ENCODE measurements at places on chromosomes 3 and 15.
A peak's percentile ranks its signal among the peaks of the same experiment; 100 is the strongest.

GRCh38 chr3:151362751-151363174 is 21.8 kb downstream of the P2RY12 start:
- DNase-seq = no peak

DNA sequence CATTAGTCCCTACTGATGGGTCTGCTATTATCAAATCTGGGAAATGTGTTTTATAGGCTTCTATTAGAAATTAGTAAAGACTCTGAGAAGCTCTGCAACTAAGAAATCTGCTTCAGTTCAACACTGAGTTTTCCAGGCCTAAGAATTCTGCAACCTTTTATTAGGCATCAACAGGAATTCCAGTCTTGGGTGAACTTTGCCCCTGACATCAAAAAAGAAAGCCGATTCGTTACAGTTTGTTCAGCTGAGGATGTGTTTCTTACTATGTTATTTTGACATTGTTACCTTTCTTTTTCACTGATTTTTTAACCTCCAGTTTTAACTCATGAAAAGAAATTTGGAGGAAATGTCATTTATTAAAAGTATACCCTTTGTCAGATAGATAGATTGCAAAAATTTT is 131.5 kb upstream of the KCNH8 start:
- DNase-seq = no peak

DNA sequence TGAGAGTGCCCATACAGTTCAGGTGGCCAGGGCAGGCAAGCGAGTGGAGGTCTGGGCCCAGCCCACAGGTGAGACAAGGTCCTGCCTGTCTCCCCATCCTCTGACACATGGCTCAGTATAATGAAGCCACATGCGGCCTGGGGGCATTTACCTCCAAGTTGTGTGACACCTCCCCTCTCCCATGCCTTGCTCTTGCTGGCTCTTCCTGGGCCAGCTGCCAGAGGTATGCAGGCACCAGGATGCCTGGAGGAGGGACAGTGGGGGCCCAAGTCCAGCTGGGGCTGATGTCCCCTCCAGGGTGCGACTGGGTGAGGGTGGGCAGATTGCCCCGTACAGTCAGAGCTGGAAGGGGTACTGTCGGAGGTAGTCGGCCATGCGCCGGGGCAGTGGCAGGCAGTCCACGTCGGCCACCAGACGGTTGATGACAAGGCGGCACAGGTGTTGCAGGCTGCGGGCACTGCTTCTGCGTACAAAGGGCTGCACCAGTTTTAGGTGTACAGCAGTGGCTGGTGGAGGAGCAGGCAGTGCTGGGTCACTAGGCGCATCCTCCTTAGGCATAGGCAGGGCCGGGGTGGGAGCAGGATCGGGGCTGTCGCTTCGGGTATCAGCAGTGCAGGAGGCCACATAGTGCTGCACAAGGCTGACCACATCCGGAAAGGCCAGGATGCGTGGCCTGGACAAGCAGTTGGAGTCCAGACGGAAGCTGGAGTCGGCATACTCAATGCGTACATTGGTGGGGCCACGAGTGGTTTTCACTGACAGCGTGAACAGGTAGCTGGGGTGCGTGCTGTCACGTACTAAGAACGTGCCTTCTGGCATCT is 4.1 kb downstream of the CISH start:
- no peak for DNase-seq

DNA sequence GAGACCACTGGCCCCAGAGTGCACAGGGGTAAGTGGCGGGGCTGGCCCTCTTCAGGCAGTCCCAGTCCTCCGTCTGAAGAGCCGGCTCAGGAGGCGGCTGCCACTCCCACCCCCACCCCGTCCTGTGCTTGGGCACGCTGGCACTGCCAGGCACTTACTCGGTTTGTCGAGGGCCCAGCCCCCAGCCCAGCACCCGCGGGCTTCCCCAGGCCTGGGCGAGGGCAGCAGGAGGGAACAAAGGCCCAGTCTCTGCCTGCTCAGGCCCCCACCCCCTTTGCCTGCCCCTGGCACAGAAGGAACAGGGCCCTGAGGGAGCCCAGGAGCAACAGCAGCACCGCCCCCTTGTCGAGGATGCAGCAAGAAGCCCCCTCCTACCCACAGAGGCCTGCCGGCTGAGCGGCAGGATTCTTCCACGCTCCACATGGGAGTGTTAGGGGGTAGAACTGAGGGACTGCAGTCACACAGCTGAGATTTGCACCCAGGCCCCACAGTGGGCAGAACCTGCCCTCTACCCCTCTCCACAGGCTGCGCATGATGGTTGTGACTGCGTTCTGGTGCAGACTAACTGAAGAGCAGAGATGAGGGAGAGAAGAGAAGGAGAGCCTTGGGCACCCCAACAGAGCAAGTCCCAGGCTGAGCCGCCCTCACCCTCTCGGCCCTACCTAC is 8.9 kb downstream of the DUSP7 start:
- peak; percentile 88 for DNase-seq

GRCh38 chr15:74500401-74500800 is 39.4 kb upstream of the UBL7 start:
- DNase-seq = no peak

DNA sequence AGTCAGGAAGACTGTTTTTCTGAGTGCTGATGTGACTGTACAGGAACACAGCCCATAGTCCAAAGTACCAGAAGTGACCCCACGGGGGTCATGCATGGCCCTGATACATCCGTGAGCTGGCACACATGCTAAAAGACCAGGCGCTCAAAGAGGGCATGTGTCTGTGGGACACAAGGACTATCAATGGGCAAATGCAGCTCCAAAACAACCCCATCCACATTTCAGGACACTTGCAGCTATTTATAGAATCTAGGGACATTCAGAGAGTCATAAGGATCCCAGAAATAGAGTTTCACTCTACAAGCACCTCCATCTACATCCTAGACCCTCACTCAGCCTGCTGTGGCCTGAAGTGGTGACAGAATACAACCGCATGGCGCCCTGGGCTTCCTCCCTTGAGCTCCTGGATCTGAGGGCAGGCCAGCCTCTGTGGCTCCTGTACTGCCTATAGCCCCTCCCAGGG is 17.0 kb downstream of the SLC25A20 start:
- no peak for DNase-seq

DNA sequence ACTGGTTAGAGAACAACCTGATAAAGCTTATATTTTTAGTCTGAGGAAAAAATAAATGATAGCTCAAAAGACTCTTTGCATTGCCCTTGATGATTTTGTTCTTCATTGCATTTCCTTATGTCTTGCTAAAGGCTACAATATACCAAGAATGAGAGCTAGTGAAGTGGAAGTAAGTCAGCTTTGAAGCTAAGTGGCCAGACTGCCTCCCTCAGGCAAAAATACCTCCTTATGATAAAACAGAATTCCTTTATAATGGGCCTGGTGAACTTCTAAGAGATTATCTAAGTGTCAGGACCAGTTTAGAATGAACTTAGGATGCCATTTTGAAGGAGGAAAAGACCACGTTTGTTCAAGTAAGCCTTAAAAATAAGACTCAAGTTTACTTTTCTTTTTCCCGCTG is 678.4 kb downstream of the ROBO2 start:
- DNase-seq = no peak

DNA sequence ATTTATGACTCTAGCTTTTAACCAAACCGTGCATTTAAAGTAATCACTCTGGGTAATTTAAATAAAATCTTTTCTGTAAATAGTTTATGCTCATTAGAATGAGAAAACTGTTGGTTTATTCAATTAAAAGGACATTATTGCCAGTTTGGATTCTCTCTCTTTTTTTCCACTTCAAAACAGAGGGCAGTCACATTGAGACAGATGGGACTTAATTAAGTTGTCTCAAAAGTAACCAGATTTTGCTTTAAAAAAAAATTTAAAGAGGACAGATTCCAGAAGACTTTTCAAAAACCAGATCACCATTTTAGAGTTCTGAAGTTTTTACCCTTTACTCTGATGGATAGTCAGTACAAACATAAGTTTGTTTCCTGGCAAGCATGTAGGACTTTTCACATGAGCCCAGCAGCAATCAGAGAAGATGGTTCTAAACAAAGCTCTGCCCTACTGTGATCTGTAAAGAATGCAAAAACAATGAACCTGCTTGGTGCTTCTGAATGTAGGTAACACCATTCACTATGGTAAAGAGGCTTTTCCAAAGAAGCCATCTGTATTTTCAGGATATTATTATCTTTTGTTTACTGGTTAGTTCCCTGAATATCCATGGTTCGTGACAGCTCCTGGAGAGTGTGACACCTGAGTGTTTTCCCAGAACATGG is 136.2 kb downstream of the LRTM1 start:
- DNase-seq = no peak

DNA sequence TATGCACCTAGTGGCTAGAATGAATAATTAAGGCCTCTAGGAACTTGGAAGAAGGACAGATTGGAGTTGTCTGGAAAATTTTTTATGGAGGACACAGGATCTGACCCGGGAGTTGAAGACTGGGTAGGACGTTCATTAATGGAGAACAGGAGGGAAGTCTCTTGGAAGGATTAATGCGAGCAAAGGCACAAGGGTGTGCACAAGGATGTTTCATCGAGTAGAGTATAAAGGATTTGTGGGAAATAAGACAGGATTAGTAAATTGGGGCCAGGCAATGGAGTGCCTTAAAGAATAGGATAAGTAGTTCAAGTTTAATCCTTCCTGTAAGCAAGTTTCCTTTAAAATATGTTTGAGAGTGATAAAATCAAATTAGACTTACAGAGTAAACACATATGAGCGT is 14.6 kb downstream of the LMOD3 start:
- no peak for DNase-seq

DNA sequence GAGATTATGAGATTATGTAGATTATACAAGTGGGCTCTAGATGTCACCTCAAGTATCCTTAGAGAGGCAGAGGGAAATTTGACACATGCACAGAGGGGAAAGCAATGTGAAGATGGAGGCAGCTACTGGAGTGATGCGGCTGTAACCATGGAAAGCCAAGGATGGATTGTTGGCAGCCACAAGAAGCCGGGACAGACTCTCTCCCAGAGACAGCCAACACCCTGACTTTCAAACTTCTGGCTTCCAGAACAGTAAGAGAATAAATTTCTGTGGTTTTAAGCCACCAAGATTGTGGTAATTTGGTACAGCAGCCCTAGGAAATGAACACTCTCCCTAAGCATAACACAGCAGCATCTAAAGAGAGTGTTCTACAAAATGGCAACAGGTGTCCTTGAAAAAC is 34.4 kb upstream of the PRICKLE2 start:
- no peak for DNase-seq

- DNase-seq = no peak
These were observed 211.0 kb downstream of the TNIK start for GRCh38 chr3:171249245-171249644.

DNA sequence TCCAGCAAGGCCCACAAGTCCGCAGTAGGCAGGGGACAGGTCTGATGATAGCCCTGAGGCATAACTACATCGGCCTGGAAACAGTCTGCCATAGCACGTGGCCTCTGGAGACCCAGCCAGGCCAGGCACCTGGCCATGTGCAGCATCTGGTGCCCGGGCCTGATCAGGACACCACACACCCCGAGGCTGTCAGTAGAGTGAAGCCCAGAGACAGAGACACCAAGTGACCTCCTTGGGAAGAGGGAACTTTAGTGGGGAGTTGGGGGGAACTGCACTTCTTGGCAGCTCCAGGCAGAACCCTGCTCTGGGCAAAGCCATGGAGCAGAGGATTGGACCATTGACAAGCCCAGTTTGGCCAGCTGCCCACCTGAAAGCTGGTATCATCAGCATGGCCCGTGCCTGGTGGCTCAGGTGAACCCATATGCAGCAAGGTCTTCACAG is 1.2 kb downstream of the SHISA5 start:
- DNase-seq = peak; percentile 15

DNA sequence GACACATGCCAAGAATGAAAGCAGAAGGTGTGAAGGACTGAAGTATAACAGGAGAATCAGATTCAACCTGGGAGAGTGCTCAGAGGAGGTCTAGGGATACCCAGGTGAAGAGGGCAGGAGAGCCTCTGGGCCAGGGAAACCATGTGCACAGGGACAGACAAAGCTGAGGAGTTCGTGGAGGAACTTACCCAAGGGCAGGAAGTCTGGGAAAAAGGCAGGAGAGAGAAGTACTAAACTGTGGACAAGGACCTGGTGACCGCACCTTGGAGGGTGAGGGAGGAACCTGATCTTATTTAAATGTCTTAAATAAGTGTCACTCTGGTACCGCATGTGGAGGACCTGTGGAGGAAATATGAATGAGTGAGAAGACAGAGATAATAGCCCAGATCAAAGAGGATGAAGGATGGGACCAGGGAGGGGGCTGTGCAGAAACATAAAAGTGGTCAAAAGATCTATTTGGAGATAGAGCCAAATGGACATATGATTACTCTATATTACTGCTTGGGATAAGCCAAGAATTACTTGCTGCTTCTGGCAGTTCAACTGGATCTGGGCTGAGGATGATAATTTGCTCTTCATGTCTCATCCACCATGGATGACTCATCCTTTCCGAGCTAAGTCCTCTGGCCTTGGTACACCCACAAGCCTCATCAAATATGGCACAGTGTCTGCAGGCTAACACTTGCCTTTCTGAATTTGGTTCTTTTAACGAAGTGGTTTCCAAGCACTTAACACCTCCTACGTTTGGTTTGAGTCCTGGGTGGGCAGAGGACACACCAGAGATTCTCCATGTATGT is 116.9 kb upstream of the NMNAT3 start:
- no peak for DNase-seq

GRCh38 chr3:45105855-45106671 is 40.1 kb downstream of the CDCP1 start:
- no peak for DNase-seq

GRCh38 chr3:195540511-195540910 is 2.6 kb downstream of the PPP1R2 start:
- DNase-seq = no peak

DNA sequence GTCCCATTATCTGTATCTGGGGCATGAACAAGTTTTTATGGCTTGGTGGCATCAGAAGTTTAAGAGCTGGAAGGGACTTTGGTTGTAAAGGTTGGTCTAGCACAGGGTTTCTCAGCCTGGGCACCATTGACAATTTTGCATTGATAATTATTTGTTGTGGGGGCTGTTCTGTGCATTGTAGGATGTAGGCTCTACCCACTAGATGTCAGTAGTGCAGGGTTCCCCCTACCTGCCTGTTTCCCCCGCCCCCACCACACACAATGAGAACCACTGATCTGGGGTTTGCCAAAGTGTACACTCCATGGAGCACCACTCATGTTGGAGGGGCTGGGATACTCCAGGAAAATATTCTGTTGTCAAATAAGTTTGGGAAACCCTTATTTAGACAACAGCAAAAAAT is 42.7 kb downstream of the PLCL2 start:
- DNase-seq = no peak

- DNase-seq = no peak
These were observed 3.2 kb upstream of the DHX30 start for GRCh38 chr3:47799733-47800132.

- no peak for DNase-seq
These were observed 57.7 kb downstream of the GASK1A start for GRCh38 chr3:43036621-43037423.

All from caudate nucleus (tissue), 63 donors.